Natural killer cell treated with Interleukin-12 subunit alpha and Interleukin-12 subunit beta and Interleukin-15 and Interleukin-18, amount 100 ng/mL, for 72 hours (primary cell): ENCODE measurements at places on chromosomes 5 and 9. TPM values are rescaled to one million over a fixed set of nuclear protein-coding genes. Genes with fewer than 3 reads are reported as not detected.
A peak's percentile ranks its signal among the peaks of the same experiment; 100 is the strongest.

DNA sequence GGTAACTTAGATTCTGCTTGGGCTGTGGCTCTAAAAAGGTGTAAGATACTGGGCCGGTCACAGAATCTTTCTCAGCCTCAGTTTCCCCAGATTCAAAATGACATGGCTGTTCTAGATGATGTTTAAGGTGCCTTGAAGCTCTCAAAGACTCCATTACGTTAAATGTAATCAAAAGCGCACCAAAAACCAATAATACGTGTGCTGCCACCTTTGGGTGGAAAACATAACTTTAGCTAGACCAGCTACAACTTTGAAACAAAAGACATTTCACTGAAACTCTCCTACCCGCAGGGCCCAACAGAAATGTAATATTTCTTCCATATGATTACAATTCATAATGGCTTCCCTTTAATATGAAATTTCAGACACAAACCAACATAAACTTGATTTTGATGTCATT is 35.0 kb upstream of the PCSK5 start:
- H3K27ac ChIP-seq, result no peak overlapping the region
- H3K4me3 ChIP-seq, result no peak overlapping the region
- no peak for DNase-seq
- H3K27me3 ChIP-seq, result peaks cover 7% of the 10 kb centered on the region
- no peaks in the 10 kb centered on the region for H3K4me1 ChIP-seq

Gene PCDHA4
- total RNA-seq, result not detected

- no peak for DNase-seq
- no peaks in the 10 kb centered on the region for H3K36me3 ChIP-seq
- H3K4me3 ChIP-seq, result no peak overlapping the region
- H3K27me3 ChIP-seq, result peaks cover 44% of the 10 kb centered on the region
- H3K4me1 ChIP-seq, result no peaks in the 10 kb centered on the region
Observed at GRCh38 chr5:61730866-61731265, 398.8 kb downstream of the ZSWIM6 start.

- H3K27ac ChIP-seq, result no peak overlapping the region
- H3K4me3 ChIP-seq, result no peak overlapping the region
- no peak for DNase-seq
- no peaks in the 10 kb centered on the region for H3K27me3 ChIP-seq
- no peaks in the 10 kb centered on the region for H3K4me1 ChIP-seq
Observed at GRCh38 chr5:42225009-42225408, 198.2 kb upstream of the GHR start.

Gene MORN5
- total RNA-seq, result not detected

- H3K27ac ChIP-seq, result no peak overlapping the region
- H3K4me1 ChIP-seq, result peaks cover 29% of the 10 kb centered on the region
- no peak for DNase-seq
- no peaks in the 10 kb centered on the region for H3K27me3 ChIP-seq
- no peak overlapping the region for H3K4me3 ChIP-seq
Observed at GRCh38 chr5:68319706-68320412, 104.3 kb downstream of the PIK3R1 start.

GRCh38 chr9:1647776-1648175 is 367.4 kb upstream of the SMARCA2 start:
- H3K27me3 ChIP-seq, result no peaks in the 10 kb centered on the region
- H3K4me1 ChIP-seq, result no peaks in the 10 kb centered on the region
- no peak overlapping the region for H3K27ac ChIP-seq
- no peak overlapping the region for H3K4me3 ChIP-seq
- DNase-seq, result no peak
- H3K36me3 ChIP-seq, result no peaks in the 10 kb centered on the region

Gene FBN2
- not detected for total RNA-seq

DNA sequence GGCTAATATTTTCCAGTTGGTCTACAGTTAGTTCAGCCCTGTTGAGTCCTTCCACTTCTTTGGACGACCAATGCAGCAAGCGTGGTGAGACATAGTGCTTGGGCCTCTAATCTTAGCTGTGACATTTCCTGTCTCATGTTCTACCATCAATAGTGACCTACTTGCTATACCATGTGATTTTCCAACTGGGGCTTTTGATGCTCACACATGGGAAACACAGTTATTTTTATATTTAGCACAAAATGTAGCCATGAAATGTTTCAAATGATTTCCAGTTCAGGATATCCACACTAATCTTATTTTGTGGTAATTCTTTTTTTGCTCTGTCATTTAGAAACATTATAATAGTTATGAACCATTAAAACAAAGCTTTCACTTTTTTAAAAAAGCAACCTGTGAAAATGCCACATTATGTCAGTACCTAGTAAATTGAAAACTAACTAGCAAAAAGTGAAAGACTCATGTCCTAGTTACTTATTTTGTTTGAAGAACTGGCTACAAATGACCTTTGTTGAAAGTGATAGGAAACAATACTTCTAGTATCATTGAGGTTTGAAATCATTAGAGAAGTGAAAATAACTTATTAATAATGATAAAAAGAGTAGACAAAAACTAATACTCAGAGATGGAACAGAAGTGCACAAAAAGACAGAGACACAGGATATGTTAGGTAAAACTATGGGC is 18.3 kb downstream of the MARCHF3 start:
- no peaks in the 10 kb centered on the region for H3K27me3 ChIP-seq
- H3K4me1 ChIP-seq, result peaks cover 50% of the 10 kb centered on the region
- H3K36me3 ChIP-seq, result no peaks in the 10 kb centered on the region
- no peak for DNase-seq
- H3K27ac ChIP-seq, result peak overlapping the region; percentile 32

DNA sequence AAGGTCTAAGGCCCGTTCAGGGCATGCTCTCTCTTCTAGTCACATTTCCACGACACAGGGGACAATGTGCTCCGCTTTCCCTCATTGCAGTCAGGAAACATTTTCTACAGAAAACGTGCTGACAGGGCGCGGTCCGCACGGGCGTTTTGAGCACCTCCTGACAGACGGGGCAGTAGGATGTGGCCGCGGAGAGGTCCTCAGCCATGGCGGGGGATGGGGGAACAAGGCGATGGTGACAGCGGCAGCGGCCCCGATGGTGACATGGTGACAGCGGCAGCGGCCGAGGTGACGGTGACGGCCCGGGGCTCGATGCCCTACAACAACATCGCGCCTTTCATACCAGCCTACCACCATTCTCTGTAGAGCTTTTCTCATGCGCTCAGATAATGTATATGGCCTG is 4.1 kb downstream of the PLPP1 start:
- DNase-seq, result no peak
- H3K4me3 ChIP-seq, result no peak overlapping the region
- no peaks in the 10 kb centered on the region for H3K27me3 ChIP-seq
- no peak overlapping the region for H3K27ac ChIP-seq
- peaks cover 13% of the 10 kb centered on the region for H3K4me1 ChIP-seq
- no peaks in the 10 kb centered on the region for H3K36me3 ChIP-seq

DNA sequence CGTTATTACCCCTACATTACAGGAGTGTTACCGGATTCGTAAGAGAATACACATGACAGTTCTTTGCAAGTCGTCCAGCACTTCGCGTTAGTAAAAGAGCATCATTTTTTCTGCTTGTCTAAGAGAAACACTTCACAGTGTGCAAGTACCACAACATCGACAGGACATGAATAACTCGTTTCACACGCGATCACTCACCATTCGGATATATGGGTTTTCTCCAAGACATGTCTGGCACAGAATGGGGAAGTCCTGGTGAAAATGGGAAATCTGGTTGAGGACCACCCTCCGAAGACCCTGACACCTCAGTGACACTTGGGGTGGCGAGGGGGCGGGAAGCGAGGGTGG is 642 bp downstream of the RBM22 start:
- no peak overlapping the region for H3K27ac ChIP-seq
- peaks cover 6% of the 10 kb centered on the region for H3K36me3 ChIP-seq
- no peaks in the 10 kb centered on the region for H3K27me3 ChIP-seq
- no peak overlapping the region for H3K4me3 ChIP-seq
- peaks cover 9% of the 10 kb centered on the region for H3K4me1 ChIP-seq

DNA sequence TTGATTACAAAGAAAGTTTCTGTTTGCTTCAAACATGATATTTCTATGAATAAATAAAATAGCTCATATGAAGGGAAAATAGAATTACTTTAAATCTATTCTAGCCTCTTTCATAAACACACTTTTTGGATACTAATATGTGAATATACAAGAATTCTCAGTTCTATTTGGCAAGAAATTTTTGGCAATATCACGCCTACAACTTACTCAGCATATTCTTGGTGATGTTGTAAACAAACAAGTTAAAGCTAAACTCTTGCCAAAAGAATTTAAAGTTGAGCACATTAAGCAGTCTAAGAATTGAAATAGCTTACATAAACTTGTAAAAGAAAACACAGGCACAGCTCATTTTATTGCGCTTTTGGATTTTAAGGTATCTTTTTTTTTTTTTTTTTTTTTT is 209.8 kb downstream of the CDH12 start:
- no peak overlapping the region for H3K4me3 ChIP-seq
- no peaks in the 10 kb centered on the region for H3K4me1 ChIP-seq
- DNase-seq, result no peak
- H3K27ac ChIP-seq, result no peak overlapping the region
- no peaks in the 10 kb centered on the region for H3K27me3 ChIP-seq
- peaks cover 4% of the 10 kb centered on the region for H3K36me3 ChIP-seq

DNA sequence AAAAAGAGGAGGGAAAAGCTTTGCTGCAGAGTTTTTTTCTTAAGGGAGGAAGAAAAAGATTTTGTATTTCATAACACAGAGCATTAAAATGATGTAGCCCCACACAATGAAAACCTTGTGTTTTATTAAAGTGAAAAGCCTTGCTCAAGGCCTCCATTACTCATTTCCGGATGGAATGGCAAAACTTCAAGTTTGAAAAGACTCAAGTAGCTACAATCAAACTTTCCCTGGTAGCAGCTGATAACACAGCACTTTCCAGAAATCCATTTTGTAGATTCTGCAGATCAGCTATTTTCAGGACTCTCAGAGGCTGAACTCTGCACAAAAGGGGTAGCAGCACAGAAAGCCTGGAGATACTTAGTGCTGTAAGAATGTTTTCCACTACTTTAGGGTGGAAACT is 374.8 kb downstream of the NFIB start:
- H3K4me1 ChIP-seq, result no peaks in the 10 kb centered on the region
- no peaks in the 10 kb centered on the region for H3K27me3 ChIP-seq
- H3K27ac ChIP-seq, result no peak overlapping the region
- no peaks in the 10 kb centered on the region for H3K36me3 ChIP-seq
- DNase-seq, result no peak

Gene RABGAP1
- 27.6 TPM for total RNA-seq

GRCh38 chr9:36911037-36911436 is 123.0 kb downstream of the PAX5 start:
- H3K27ac ChIP-seq, result no peak overlapping the region
- H3K4me3 ChIP-seq, result no peak overlapping the region
- no peaks in the 10 kb centered on the region for H3K4me1 ChIP-seq
- no peaks in the 10 kb centered on the region for H3K36me3 ChIP-seq

GRCh38 chr9:137266162-137266527 is 11.0 kb downstream of the NELFB start:
- no peak for DNase-seq
- H3K4me1 ChIP-seq, result peaks cover 10% of the 10 kb centered on the region
- no peak overlapping the region for H3K4me3 ChIP-seq
- no peak overlapping the region for H3K27ac ChIP-seq
- H3K36me3 ChIP-seq, result peaks cover 12% of the 10 kb centered on the region
- H3K27me3 ChIP-seq, result no peaks in the 10 kb centered on the region

Gene ENDOG
- total RNA-seq, result 18.4 TPM

DNA sequence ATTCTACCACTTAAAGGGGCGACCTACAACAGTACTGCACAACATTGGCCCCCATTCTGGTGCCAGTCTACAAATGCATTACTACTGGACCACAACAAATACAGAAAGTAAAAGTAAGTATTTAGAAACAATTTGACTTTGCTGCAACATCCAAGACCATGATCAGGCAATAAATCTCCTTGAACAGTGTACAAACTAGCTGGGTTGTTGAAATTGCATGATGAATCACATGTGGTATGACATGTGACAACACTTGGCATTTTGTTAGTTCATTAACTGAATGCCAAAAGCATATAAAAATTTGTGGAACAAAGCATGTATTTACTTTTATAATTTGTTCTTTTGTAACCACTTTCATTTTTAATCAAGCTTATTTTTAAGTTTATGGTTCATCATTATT is 270.5 kb downstream of the NFIB start:
- H3K4me3 ChIP-seq, result no peak overlapping the region
- no peaks in the 10 kb centered on the region for H3K36me3 ChIP-seq
- DNase-seq, result no peak
- no peaks in the 10 kb centered on the region for H3K27me3 ChIP-seq
- H3K27ac ChIP-seq, result no peak overlapping the region
- no peaks in the 10 kb centered on the region for H3K4me1 ChIP-seq
